ENCODE measurements at places on chromosomes 4 and X.

- DNase-seq: no peak
Measured at GRCh38 chr4:160233141-160233540, 1130.3 kb downstream of the RAPGEF2 start.

- DNase-seq: peak; percentile 13
Measured at GRCh38 chrX:68084765-68085164, 348.5 kb downstream of the OPHN1 start.

DNA sequence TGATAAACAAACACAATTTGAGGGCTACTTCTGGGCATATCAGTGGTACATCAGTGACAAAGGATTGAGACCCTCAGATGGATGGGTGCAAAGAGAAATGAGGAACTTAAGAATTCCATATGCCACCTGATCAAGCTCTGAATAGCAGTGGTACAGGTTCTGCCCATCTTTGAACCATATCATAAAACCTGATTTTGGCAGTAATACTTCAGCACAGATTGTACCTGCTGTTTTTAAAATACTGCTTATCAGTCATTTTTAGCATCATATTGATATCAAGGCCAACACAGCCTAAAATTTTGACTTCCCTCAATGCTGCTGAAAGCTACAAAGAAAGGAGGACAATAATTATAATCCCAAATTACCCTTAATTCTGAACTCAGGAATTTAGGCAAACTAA, 41.5 kb downstream of the ANK2 start:
- no peak for DNase-seq

DNA sequence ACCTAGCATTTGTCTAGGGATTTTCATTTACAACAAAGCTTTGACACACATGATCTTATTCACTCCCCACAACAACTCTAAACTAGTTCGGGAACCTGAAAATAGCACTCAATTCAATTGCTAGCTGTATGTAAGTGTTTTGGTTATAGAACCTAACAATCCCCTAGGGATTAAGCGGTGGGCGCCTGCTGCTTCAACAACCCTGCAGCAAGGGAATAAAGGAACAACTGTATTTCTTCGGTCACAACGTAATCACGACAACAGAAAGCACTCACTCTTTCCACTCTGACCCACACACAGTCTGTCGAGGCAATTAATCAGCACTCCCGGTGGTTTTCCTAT, 674 bp upstream of the DIAPH2 start:
- DNase-seq: no peak

- no peak for DNase-seq
Measured at GRCh38 chrX:11474021-11474420, 180.8 kb downstream of the AMELX start.

- peak; percentile 14 for DNase-seq
Measured at GRCh38 chr4:183200453-183200852, 101.4 kb downstream of the WWC2 start.

- no peak for DNase-seq
Measured at GRCh38 chr4:22842360-22843018, 149.8 kb downstream of the GBA3 start.

GRCh38 chr4:124144238-124144654, 568.3 kb downstream of the ANKRD50 start:
- no peak for DNase-seq

GRCh38 chr4:138259271-138259670, 17.1 kb upstream of the SLC7A11 start:
- no peak for DNase-seq
